AG10803 (cell line): ENCODE measurements at places on chromosomes 16 and 17.

DNA sequence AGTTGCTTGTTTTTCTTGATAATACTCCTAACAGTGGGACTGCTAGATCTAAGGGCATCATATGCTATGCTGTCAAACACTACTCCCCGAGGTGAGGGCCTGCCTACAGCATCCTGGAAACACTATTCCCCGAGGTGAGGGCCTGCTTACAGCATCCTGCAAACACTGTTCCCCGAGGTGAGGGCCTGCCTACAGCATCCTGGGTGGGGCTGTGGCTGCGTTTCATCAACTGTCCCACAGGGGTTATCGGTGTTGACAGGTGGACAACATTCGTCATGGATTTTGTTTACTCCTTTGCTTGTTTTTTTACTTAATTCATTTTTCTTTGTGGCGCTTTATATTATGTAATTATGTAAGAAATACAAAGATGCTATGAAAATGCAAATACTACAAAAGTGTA, 22.5 kb downstream of the NPRL3 start:
- no peak for DNase-seq

- DNase-seq, result no peak
Measured at GRCh38 chr16:84895016-84895415, 75.2 kb downstream of the CRISPLD2 start.

- no peak for DNase-seq
Measured at GRCh38 chr17:21171309-21171922, 42.5 kb downstream of the TMEM11 start.

- peak; percentile 24 for DNase-seq
Measured at GRCh38 chr16:24253192-24253591, 2.9 kb upstream of the CACNG3 start.

- no peak for DNase-seq
Measured at GRCh38 chr17:48002916-48003416, 32.1 kb downstream of the CDK5RAP3 start.
